ENCODE measurements at places on chromosomes 6 and 20.

DNA sequence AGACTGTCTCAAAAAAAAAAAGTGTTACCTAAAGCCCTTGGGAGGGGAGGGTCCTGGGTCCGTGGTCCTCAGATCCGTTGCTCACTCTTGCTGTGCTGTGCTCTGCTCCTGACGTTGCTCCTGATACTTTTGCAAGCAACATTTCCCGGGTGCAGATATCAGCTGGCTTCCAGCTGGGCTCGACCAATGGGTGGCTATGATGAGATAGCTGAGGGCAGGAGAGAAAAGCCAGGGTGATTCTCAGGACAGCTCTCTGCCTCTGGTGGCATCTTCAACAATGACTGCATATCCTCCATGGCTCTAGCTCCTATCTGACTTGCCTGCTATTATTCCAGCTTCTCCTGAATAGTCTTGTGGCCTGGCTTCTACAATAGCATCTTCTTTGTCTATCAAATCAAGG is 134.5 kb downstream of the RPS12 start:
- no peak for DNase-seq

DNA sequence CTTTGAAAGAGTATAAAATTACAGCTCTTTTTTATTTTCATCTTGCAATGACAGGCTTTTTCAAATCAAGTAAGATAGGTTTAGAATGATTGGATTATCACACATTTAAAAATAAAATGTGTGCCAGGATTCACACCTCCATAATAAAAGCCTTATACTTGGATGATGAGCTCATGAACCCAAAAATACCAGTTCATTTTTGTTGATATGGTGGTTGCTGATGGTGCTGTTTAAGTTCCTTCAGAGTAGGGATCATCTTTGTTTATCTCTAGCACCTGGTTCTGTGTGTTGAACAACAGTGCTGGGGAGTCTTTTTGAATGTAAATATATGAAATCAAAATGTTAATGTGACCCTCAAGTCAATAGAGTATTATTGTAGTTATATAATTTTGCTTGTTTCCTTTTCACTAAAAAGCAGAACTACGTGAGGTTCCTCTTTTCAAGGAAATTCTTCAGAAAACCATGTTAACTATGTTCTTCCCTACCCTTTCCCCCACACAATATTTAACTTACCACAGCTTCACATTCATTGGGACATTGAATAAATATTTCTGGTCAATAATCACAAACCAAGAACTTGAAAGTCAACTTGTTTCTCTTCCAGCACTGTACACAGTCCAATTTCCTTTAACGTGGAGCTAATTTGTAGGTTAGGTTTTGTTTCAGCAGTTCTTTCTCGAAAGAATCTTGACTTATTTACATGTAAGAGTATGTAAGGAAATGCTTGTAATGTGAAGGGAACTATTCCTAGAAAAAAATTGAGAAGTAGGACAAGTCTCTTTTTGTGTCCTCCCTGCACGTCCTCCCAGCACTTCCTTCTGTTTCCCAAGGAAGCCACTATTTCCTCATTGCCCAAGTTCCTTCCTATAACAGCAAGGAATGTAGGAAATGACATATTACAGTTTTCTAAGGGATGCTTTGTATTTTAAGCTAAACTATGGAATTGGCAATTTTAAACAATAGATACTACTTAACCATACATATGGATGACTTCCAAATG is 945.9 kb upstream of the CITED2 start:
- DNase-seq: no peak

- DNase-seq: no peak
Measured at GRCh38 chr20:62711703-62712101, 3.1 kb downstream of the NTSR1 start.

DNA sequence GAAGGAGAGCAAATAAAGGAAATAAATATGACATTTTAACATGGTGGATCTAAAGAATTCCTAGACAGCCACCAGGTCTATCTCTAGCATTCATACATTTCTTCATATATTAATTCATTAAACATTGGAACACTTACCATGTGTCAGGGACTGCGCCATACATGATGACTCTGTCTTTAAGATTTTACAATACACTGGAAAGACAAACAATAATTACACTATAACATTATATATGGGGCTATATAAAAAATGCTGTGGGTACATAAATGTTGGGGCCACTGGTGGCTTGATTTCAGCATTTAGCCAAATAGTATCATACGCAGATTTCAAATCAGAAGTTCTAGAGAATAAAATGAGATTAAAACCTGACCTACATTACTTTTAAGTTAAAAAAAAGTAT is 33.3 kb upstream of the PKIB start:
- no peak for DNase-seq

DNA sequence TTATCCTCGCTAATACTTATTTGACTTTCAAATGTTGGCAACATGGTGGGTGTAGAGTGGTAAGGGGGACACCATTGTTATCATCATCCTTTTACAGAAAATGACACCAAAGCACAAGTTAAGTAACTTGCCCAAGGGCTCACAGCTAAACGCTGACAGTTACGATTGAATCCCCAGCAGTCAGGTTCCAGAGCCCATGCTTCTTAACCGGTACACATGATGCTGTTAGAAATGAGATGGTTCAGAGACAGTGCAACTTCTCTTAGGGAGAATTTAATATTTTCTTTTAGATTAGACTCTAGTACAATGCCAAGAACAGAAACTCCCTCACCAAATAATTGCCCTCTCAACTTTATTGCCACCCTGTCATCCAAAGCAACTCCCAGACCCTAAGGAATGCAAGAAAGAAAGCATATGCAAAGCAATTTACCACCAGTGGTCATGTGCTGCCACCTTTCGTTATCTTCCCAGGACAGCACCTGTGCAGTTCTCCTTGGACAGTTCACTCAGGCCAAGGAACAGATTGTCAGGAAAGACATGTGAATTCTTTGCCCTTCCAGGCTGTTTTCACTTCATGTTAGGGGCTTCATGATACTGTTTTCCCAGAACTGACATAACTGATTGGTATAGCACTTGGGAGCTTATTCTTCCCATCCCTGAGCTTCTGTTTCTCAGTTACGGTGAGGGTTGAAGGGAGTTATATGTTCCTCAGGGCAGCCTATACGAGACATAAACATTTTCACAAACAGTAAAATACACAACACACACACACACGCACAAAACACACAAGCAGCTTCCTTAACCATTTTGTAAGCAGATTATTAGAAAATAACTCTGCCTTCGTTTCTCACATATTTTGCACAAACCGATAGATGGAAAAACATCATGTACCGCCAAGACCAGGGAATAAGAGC is 5.1 kb downstream of the HLA-DMA start:
- no peak for DNase-seq

GRCh38 chr20:46087161-46087560 is 2.6 kb downstream of the NCOA5 start:
- DNase-seq: no peak

DNA sequence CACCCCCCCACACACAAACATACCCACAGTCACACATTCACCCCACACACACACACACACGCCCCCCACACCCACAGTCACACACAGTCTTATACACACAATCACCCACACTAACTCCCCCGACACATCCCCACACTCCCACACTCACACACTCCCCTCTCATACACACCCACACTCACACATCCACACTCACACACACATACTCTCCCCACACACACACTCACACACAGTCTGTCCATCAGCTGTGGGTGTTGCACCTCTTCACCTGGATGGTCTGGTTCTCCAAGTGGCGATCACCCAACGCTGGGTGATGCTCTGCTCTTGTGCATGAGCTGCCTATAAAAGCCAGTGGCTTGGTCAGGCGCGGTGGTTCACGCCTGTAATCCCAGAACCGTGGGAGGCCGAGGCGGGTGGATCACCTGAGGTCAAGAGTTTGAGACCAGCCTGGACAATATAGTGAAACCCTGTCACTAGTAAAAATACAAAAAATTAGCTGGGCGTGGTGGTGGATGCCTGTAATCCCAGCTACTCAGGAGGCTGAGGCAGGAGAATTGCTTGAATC is 158.9 kb downstream of the SMOC2 start:
- DNase-seq: no peak

DNA sequence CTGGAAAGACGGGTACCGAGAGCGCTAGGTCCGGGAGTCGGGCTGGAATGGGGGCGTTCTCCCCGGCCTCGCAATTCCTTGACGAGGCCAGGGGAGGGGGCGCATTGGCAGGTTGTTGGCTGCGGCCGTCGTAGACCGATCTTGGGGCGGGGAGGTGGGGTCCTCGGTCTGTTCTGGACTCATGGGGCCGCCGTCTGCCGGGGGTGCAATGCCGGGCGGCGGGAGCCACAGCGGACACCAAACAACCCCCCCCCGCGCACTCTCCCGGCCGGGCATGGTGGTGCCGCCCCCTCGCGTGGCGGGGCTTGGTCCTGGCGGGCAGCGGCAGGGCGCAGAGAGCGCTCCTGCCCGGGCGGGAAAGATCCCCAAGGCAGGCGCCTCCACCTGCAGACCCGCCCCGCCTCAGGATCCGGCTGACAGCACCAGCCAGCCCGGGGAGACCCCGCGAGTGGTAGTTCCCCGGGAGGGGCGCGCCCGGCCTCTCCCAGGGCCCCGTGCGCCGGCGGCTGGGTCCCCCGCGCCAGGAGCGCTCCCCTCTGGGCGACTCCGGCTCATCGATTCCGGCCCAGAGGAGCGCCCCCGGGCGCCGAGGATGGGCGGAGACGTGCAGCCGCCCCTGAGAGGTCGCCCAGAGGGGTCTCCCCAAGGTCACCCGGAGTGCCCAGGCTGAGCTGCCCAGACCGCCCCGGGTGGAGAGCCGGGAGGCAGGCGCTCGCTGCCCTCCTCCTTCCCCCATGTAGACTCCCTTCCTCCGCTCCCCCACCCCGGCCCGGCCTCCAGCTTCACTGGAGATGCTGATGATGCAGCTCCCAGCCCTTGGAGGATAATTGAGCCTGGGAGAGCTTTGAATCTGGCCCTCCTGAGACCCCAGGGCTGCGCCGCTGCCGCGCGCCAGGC is 709 bp downstream of the PPP1R16B start:
- peak; percentile 64 for DNase-seq

GRCh38 chr6:42512579-42512978 is 51.2 kb upstream of the UBR2 start:
- no peak for DNase-seq

- DNase-seq: no peak
Measured at GRCh38 chr20:62309198-62309944, 6.6 kb downstream of the ADRM1 start.

- DNase-seq: peak; percentile 73
Measured at GRCh38 chr20:57089699-57090144, 176.7 kb downstream of the BMP7 start.

DNA sequence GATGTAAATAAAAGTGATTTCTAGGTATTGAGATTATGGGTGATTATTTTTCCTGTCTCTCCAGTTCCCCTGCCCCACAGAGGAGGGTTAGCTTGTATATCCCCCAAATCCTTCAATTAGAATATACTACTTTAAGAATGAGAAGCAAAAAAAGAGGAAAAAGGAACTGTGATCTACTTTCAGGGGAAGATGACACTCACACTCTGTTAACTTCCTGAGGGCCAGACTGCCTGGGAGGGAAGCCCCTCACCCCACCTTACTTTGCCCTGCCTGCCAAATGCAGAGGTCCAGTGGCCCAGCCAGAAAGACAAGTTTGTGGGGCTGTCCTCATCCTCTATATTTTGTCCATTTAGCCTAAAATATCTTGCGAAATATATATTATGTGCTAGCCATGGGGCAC is 9.2 kb upstream of the LY86 start:
- DNase-seq: no peak

DNA sequence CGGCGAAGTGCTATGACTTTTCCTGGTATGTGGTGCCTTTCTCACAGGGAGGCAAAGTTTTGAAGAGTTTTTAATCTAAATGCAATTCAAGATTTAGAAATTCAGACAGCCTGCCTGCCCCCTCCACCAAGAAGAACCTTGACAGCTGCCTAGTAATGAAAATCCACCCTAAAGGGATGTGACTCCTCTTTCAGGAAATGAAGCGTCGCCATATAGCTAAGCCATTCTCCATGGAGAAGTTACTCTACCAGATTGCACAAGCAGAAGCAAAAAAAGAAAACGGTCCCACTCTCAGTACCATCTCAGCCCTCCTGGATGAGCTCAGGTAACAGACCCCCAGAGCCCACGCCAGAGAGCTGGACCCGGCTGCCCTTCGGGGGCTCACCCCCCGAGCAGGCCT is 150.1 kb downstream of the DTNBP1 start:
- no peak for DNase-seq

GRCh38 chr20:25738198-25738597 is 41.5 kb upstream of the ZNF337 start:
- DNase-seq: no peak

DNA sequence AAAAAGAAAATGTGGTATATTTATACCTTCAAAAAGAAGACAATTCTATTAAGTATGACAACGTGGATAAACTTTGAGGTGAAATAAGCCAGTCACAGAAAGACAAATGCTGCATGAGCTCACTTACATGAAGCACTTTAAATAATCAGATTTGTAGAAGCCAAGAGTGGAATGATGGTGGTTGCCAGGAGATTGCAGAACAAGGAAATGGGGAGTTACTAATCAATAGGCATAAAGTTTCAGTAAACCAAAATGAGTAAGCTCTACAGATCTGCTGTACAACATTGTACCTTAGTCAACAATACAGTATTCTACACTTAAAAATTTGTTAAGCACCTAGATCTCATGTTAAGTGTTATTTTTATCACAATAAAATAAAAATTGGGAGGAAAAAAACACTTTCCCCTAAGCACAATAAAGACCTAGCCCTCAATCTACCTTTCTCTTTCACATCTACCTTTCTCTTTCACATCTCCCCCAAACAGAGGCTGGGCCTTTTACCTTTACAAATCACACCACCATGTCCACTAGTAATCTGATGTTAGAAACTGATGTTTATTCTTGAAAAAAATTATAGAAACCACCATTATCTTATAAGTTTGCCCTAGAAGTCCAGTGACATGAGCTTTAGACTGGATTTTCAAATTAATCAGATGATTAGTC is 73.9 kb downstream of the PKIB start:
- no peak for DNase-seq

DNA sequence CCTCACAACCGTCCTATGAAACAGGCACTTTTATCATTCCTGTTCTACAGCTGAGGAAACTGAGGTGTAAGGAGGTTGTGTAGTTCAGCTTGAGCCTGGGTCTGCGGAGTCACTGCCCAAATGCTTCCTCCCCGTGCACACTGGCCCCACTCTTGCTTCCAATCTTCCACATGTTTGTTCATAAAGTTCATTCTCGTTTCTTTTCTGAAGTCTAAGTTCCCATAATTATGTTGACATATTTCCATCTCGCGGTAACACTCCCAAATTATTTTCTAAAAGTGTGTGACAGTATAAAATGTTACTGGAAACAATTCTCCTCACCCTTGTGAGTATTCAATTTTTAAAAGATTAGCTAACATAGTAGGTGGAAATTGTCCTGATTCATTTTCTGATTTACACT is 106.9 kb downstream of the SLC22A3 start:
- no peak for DNase-seq

GRCh38 chr6:158279615-158280014 is 32.6 kb upstream of the TULP4 start:
- DNase-seq: no peak
